Epithelial cell of prostate (primary cell): ENCODE measurements at places on chromosomes 11 and 22.

- no peak for DNase-seq
Observed at GRCh38 chr22:19223617-19224016, 45.1 kb upstream of the SLC25A1 start.

- no peak for DNase-seq
Observed at GRCh38 chr11:116991491-116991890, 106.7 kb downstream of the SIK3 start.

DNA sequence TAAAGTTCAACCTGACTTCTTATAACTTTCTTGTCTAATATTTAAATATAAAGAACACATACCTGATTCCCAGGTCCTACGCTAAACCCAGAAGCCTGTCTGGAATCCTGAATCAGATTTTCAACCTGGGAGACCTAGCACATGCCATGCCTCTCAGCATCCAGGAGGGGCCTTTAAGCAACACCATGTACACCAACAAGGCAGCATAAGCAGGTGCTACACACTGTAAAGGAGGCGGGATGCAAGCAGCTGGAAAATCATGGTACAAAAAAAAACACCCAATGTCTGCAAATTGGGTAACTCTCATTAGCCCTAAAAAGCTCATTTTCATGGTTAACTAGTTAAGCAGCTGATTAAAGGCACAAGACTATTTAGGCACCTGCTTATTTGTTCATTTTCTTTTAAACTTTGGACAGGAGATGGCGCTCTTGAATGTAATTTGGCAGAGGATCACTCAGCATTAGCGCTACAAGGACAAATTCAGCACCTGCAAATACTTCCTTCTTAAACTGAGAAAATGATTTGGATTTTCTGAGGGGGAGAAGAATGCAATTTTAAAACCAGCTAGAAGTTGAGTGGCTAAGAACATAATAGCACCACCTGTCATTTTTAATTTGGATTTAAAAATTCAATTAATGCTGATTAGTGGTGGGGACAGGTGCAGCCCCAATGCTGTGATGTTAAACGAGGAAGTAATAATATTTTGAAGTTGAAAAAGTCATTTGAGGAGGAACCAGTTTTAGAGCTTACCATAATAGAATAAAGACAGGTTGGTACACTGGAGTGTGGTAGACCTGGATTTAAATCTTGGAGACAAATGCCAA is 104.0 kb downstream of the FAR1 start:
- DNase-seq, result peak; percentile 37

DNA sequence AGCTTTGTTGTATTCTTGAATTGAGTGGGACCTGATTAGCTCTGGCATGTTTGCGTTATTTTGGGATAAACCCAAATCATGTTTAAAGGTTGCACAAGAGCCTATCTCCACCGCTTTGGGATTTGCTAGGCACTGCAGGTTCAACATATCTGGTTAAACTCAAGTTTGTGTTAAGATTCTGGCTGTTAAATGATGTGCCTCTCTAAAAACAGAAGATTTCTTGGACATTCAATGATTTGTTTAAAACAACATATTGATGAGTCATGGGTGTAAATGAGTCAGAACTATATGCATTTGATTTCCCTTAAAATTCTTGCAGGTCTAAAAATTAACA is 67.4 kb downstream of the AMOTL1 start:
- DNase-seq, result no peak
